ENCODE measurements at places on chromosomes 5 and 9.

DNA sequence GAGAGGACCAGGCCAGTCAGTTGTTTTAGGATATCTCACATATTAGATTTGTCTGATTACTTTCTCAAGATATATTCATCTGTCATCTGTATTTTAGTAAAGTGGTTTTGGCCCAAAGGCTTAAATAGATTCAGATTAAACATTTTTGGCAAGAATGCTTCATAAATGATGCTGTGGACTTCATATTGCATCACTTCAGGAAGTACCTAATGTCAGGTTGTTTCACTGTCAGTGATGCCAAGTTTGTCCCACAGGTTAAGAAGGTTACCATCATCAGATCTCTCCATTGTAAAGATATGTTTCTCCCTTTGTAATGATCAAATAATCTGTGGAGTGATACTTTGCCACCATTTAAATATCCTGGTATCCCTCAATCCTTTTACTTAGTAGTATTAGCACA is 37.3 kb downstream of the ERCC6L2 start:
- DNase-seq = no peak

GRCh38 chr5:150412319-150413175 is at the start of gene CD74:
Gene CD74 (minus strand): TSS chr5:150412910. CDS start chr5:150412749, 161 bp downstream.
- no peak for DNase-seq

DNA sequence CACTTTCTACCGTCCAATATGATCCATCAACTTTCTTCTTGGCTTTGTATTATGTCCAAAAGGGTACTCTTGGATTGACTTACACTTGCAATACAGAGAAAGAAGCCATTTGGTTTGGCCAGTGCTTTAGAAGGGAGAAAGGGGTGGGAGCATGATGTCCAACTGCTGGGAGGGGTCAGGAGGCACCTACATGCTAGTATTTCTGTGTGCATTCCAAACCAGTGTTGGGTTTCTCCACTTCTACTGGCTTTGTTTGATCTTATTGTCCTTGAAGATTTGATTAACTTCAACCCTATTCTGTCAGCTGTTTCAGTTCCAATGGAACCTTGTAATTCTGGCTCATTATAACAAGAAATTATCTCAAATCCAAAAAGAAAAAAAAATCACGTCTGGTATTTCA is 27.6 kb downstream of the CYSTM1 start:
- no peak for DNase-seq

DNA sequence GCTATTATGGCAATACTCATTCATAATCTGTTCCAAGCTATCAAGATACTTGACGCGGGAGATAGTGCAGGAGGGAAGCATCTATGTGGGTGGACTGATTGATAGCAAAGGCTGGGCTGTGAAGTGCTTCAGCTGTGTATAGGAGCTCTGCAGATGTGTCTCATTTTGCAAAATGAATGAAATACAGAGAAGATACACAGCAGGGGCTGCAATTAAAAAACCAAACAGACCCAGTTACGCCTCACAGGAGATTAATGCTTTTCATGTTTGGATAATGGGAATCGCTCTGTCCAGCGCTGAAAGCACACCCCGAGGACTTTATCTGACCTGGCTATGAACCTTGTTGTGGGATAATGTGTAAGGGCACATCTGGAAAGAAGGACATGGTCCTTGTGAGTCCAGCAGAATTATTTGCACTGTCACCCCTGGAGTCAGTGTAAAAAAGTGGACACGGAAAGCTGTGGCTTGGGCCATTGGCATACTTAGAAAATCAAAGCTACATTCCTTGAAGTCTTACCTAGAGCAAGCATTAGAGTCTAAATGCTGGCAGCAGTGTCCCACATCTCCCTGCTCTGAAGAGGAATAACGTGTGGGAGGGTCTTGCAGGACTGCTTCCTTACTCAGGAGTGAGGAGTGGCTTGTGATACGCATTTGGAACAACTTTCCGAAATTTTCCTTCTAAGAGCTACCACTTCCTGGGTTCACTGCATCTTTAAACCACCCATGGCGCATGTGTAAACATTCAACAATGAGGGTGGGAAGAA is 2.6 kb downstream of the SH3RF2 start:
- DNase-seq = no peak

DNA sequence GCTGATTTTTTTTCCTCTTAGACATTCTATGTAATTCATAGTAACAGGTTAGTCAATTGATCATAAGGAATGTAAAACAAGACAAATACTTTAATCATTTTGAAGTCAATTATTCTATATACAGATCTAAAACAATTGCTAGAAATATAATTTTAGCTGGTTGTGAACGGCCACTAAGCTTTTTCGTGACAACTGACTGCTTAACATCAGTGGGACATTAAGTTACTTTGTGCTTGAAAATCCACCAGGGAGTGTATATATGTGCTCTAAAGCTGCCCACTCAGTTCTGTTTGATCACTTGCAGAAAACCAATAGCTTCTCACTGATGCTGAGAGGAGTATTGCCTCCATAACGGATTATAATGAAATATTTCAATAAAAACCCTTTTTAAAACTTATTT is 370.2 kb upstream of the CCNH start:
- DNase-seq = no peak

- DNase-seq = no peak
Observed at GRCh38 chr9:127089631-127090081, 32.8 kb downstream of the ANGPTL2 start.

GRCh38 chr5:139648205-139649081 is at the start of gene CXXC5:
Gene CXXC5 (plus strand): TSS chr5:139648349. CDS start chr5:139680524, 32,175 bp downstream.
- DNase-seq = no peak

GRCh38 chr9:123743737-123744136 is 186.2 kb downstream of the DENND1A start:
- no peak for DNase-seq

DNA sequence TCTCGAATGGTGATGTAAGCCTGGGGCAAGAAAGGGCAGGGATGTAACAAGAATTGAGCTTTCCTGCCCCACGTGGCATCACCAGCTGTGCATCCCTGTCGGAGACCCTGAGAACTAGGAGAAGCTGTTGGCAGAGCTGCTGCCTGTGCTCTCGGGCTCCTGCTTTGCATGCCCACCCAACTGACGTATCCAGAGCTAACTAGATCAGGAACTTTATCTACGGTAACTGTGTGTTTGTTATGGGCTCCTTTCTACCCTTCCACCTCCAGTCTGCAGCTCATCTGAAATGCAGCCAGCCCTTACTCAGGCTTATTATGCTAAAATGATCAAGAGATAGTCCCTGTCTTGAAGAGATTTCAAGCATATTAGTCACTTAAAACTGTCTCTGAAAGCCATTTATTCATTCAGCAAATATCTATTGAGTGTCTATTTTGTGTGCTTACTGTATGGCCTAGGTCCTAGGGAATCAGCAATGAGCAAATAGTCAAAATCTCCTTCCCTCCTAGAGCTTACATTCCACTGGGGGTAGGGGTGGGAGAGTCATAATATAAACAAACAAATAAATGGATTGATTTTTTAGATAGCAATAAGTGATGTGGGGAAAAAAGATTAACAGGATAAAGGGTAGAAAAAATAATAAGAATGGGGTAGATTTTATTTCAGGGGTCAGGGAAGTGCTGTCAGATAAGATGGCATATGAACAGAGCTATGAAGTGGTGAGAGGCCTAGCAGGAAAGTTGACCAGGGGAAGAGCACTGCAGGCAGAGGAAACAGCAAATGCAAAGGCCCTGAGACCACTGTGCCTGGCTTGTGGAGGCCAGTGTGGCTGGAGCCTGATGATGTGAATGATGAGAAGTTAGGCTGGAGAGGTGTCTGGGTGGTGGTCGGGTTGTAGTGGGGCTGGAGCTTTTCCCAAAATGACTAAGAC is 118.2 kb downstream of the GALNT10 start:
- DNase-seq = no peak

DNA sequence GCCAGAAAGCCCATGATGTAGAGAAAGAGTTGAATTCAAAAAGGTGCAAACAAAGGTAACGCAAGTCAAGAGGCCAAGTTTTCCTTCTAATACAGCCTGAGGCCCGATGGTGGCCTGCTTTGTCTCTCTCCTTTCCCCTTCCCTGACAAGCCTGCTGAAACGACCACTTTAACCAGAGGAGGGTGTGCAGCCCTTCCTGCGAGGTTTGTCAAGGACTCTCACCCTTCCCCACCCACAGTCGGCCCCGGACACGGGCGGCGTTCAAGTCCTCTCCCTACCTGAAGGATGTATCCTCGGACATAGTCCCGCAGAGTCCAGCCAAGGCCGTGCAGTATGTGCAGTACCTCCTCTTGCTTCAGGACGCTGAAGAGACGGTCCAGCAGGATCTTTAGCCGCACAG is 318.2 kb downstream of the BNC2 start:
- no peak for DNase-seq

GRCh38 chr5:172815631-172816030 is 18.4 kb upstream of the ERGIC1 start:
- DNase-seq = no peak

DNA sequence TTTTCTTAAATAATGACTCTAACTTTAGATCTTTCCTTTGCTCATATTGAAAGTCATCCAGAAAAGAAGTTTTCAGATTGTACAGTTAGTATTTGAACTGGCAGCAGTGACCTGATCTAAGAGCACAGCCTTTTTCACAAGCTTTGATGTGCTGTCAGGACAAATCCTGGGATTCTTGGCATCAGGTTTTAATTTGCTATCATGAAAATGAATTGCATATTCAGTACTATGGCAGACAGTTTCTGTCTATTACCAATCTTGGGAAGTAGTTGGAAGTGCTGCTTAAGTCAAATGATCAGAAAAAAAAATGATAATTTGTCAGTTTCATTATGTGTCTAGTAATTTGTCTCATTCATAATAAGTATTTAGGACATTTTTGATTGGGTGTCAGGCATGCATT is 925.6 kb upstream of the ARRDC3 start:
- no peak for DNase-seq

- DNase-seq = no peak
Observed at GRCh38 chr9:93601063-93601462, 24.7 kb downstream of the PHF2 start.

DNA sequence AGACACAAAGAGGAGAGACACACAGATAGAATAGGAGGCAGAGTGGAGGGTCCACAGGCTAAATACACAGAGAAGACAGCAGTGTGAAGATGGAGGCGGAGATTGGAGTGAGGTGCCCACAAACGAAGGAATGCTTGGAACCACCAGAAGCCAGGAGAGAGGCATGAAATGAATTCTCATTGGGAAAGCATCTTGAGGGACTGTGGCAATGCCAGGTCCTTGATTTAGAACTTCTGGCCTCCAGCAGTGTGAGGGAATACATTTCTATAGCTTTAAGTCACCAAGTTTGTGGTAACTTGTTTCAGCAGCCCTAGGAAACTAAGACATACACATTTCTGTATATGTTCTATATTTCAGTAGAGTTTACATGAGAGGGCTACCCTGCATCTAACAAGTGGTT is 396.6 kb upstream of the ZNF608 start:
- DNase-seq = no peak

GRCh38 chr9:83665580-83666200 is 42.1 kb downstream of the UBQLN1 start:
- no peak for DNase-seq

DNA sequence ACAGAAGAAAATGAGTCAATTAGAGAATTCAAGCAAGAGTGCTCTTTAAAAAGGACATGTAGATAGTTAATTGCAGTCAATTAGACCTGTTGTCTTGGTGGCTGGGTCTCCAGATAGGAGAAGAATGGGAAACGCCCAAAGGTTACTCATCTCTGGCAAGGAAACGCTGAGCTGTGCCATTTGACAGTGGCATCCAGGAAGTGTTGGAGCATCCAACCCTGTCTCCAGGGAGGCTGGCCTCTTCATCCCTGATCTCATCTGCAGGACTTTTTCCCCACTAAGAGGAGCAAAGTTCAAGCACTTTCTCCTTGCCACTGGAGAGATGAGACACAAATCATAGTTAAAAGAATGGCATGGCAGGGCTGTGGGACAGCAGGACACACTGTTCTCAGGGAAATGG is 111.7 kb upstream of the MSX2 start:
- no peak for DNase-seq

GRCh38 chr9:36798350-36799065 is 225.8 kb downstream of the MELK start:
- DNase-seq = no peak

GRCh38 chr9:7561527-7562080 is 238.0 kb downstream of the DMAC1 start:
- no peak for DNase-seq

GRCh38 chr5:150397146-150397781 is 15.4 kb downstream of the CD74 start:
- DNase-seq = no peak

DNA sequence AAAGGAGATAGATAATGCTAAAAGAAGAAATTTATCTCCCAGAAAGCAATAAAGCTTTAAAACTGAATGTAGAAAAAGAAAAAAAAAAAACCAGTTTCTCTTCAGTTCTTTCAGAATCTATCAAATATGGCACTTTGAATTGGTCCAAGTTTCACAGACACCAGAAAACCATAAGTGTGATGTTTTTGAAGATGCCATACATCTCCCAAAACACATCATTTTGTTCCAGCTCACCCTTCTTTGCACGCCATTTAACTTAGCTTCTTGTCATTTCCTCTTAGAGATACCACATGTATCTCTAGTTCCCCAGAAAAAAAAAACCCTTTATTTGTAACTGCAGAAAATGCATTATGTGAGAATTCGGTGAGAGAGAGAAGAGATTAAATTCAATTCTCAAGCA is 46.1 kb upstream of the MAMDC2 start:
- no peak for DNase-seq

DNA sequence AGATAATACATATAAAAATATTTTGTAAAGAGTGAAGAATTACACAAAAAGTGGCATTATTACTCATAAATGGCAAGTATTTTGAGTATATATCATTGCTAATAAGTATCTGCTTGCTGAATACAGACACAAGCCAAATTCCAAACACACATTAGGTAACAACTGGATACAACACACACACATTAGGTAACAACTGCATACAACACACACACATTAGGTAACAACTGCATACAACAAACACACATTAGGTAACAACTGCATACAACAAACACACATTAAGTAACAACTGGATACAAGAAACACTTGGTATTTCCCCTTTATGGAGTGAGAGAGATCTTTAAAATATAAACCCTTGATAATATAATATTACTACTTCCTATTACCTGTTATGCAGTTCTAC is 13.2 kb downstream of the LRRC14B start:
- DNase-seq = no peak

GRCh38 chr5:31121224-31121623 is 72.3 kb upstream of the CDH6 start:
- no peak for DNase-seq

GRCh38 chr5:1436681-1437080 is 8.6 kb downstream of the SLC6A3 start:
- DNase-seq = no peak

Data from NCI-H2107 (cell line).